Calu3 (cell line): ENCODE measurements at places on chromosomes 2 and 18. TPM values are rescaled to one million over a fixed set of nuclear protein-coding genes. Genes with fewer than 3 reads are reported as not detected.

The RESP18 gene
- not detected in 2 replicates for total RNA-seq

The NEU4 gene
- total RNA-seq: 0.14 and 0.37 TPM in 2 replicates

The UBXN4 gene
- total RNA-seq: 87.8 and 94.4 TPM in 2 replicates

The ATP5MC3 gene
- 209 and 225 TPM in 2 replicates for total RNA-seq

The DTNA gene
- 9.0 and 10.9 TPM in 2 replicates for total RNA-seq

The DHRS9 gene
- total RNA-seq: 16.6 and 46.8 TPM in 2 replicates

The LCT gene
- total RNA-seq: 1.3 and 1.4 TPM in 2 replicates

The CNDP1 gene
- total RNA-seq: not detected in 2 replicates

The NPHP1 gene
- 6.4 and 7.3 TPM in 2 replicates for total RNA-seq

The SPC25 gene
- total RNA-seq: 60.2 and 77.0 TPM in 2 replicates

The CCBE1 gene
- 0.05 and 0.12 TPM in 2 replicates for total RNA-seq

The CHST9 gene
- 50.4 and 56.9 TPM in 2 replicates for total RNA-seq

The CCT7 gene
- 394 and 403 TPM in 2 replicates for total RNA-seq

The GKN1 gene
- not detected in 2 replicates for total RNA-seq
